Fibroblast of skin of back (primary cell): ENCODE measurements at places on chromosomes 12 and 14.

DNA sequence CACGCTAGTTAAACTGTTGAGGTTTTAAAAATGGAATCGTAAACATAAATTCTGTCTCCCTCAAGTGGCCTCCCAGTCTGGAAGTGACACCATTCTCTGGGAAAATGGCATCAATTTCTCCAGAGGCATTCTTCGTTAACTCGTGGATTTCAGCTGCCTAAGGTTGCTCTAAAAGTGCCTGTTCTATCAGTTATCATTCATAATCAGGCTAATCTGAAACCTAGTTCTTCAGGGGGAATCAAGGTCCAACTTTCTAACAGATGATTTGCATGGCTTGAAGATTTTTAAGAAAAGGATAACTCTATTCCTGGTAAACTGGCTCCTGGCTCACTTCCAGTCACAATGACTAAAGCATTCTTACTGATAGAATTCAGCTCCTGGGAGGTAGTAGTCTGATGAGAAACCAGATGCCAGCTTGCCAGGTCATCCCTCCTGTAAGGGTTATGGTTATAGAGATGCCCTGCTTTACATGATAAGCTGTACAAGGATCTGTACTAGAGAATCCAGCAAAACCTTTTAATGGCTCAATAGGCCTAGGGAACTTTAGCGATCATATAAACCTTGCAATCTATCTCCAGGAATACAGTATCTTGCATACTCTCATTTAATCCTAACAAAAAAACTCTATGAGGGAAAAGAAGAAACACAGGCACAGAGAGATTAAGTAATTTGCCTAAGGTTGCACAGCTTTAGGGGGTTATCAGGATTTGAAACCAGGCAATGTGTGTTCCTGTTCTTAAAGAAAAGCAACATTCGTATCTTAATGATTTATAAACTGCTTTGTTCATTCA, 1.5 kb downstream of the L3HYPDH start:
- peak; percentile 95 for DNase-seq

DNA sequence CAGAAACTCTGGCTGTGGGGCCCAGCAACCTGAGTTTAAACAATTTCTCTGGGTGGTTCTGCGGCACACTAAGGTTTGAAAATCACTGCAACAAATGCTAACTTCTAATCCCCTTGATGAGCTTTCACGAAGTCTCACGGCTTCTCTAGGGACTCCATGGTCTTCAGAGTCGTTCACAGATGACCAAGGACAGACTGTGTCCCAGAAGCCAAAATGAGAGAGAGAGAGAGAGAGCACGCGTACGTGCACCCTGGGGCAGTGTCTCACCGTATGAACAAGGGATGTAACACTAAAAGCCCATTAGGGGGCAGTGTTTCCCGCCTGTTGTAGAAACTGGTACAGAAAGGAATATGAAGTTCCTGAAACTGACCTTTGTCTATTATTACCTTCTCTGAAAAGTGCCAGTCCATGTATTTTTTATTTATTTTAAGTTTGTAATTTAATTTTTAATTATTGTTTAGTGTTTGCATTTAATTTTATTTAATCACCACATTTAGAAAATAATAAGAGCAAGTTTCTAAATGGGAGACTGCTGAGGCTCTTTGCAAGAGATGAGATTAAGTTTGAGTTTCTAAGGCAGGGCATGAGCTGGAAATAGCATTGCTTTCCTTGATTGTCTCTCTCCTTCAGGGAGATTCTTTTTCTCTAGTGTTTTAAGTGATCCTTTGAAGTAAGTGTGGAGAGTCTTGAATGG, 3.4 kb downstream of the APOLD1 start:
- peak; percentile 82 for DNase-seq

GRCh38 chr12:124992874-124993625, 395 bp upstream of the BRI3BP start:
- DNase-seq: peak; percentile 36

- DNase-seq: peak; percentile 89
Observed at GRCh38 chr14:77041881-77042545, 13.5 kb upstream of the IRF2BPL start.

GRCh38 chr12:9388379-9388778, 180.2 kb upstream of the PZP start:
- DNase-seq: no peak

DNA sequence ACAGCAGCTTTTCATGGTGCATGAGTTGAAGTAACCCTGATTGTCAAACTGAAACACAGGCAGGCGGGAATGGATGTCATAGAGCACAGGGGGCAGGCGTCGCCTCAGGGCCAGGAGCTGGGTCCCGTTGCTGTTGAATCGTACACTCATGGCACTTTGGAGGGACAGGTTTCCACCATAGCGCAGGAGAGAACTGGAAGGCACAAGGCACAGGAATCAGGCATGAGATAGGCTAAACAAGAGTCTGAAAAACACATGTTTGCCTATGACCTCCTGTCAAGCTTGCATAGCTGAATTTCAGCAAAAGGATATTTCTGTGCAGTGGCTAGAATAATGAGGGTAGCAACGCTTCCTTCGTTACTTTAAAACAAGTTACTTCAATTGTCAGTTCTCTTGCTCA, 61.2 kb downstream of the DCAF5 start:
- DNase-seq: no peak

- DNase-seq: no peak
Observed at GRCh38 chr12:53074999-53075370, 4.2 kb downstream of the SPRYD3 start.

DNA sequence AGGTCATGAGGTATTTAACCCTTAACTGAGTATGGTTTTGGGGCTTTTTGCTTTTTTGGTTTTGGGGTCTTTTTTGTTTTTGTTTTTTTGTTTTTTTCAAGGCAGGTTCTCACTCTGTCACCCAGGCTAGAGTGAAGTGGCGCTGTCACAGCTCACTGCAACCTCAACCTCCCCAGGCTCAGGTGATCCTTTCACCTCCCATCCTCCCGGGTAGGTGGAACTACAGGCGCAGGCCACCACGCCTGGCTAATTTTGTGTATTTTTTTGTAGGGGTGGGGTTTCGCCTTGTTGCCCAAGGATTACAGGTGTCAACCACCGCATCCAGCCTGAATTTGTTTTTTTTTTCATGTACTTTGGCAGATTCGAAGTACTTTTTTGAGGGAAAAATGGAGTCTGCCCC, 19.9 kb downstream of the RAP1B start:
- DNase-seq: no peak

- DNase-seq: no peak
Observed at GRCh38 chr14:81303258-81303935, 82.6 kb upstream of the GTF2A1 start.

DNA sequence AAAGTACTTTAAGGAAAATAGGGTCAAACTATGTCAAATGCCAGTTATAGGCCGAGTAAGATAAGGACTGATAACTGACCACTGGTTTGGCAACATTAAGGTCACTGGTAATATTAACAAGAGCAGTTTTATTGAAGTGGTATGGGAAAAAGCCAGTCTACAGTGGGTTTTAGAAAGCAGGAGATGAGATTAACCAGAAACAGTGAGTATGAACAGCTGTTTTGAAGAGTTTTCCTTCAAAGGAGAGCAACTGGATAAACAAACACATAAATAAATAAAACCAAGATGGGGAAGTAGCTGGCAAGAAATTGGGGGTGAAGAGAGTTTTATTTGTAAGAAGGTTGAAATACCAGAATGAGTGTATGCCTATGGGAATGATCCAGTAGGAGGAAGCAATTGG, 30.3 kb downstream of the KITLG start:
- no peak for DNase-seq

- no peak for DNase-seq
Observed at GRCh38 chr12:80659512-80660063, 47.8 kb upstream of the MYF6 start.

- DNase-seq: peak; percentile 78
Observed at GRCh38 chr14:75310295-75311111, 31.9 kb downstream of the FOS start.

DNA sequence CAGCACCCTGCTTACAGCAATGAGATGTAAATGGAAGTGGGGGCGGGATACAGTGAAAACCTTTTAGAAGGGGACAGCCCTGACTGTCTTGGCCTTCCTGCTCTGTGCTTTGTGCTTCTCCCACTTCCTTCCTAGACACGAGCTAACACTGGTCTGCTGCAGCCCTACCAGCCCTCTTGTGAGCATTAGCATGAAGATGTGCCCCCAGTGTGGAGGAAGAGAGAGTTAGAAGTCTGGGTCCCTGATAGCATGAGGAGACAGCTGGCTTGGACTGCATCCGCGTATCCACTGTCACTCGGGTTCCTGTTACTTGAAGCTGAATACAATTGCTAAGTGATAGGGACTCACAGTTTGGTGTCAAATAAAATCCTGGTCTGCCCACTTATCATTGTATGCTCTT, 248.1 kb upstream of the SOX5 start:
- no peak for DNase-seq

DNA sequence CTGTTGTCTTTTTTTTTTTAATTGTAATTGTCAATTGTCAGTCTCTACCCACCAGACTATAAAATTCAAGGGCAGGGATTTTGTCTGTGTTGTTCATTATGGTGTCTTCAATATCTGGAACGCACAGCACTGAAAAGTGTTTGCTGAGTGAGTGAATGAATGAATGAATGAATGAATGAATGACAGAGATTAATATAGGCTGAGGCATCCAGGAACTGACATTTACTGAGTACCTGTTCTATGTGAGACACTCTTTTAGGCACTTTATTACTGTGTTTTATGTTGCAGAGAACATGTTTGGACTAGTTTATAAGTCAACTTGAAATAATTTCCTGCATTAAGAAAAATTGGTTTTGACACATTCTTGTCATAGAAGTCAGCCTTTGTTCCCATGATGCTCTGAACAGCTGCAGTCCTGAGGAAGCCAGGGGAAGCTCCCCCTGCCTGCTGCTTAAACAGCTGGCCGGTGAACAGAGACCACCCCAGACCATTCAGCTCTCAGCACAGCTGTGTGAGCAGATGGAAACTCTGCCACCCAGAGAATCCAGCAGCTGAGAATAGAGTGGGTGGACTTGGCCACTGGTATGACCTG, 160.7 kb upstream of the CCND2 start:
- DNase-seq: peak; percentile 32

DNA sequence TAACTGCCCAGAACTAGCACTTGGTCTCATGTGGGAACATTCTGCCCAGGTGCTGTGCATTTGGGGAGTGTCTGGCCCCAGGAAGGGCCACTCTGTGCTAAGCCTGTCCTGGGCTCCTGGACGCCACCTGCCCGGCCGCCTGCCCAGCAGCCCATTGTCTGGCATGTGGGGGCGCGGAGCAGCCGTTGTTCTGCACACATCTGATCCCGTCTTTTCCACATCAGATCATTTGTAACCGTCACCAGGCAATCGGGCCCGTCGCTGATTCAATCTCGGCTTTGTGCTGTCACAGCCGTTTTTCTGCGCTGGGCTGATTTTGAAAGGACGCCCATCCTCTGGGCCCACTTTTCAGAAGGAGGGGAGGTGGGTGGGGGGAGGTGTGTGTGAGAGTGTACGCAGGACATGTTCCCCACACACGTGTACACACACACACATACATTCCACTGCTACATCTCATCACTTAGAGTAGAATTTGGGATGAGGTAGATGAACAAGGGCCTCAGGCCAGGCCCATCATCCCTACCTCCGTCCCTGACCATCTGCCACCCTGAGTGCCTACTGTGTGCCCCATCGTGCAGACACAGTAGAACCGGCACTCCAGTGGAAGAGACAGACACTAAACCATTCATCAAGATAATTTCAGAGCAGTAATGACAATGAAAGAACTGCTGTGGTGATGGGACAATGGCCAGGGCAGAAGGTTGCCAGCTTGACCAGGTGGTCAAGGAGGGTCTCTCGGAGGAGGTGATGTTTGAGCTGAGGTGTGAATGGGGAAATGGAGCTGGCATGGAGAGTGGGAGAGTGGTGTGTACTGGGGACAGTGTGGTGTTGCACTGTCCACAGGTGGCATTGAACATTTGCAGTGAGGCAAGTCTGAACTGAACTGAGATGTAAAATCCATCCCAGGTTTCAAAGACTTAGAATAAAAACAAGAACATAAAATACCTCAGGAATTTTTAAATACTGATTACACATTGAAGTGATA, 19.0 kb downstream of the FAM222A start:
- no peak for DNase-seq

GRCh38 chr14:91692075-91692474, 39.8 kb downstream of the CATSPERB start:
- no peak for DNase-seq

DNA sequence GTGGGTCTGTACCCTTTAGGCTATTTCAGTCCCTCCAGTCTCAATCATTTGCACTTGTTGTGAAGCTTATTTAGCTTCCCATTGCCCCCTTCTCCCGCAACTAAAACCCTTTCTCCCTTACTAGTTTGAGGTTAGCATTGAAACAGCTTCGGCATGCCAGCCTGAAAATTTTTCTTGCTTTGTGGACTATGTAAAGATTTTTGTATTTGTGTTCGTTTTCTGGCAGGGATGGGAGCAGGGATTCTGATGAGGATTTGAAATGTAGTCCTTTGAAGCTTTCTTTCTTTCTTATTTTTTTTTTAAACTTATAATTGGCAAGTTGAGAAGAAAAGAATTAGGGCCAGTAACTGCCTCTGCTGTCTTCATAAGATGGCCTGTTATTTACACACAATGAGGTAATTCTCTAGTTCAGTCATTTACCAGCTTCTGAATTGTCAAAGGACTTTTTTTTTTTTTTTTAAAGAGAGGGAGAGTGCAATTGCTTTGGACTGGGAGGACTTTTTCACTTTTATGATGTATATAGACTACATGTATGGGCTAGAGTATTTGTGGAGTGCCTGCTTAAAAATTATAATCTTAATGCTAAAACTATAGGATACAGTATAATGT, 29.0 kb downstream of the PALS1 start:
- DNase-seq: no peak

GRCh38 chr14:101186544-101186943, 283.0 kb upstream of the RTL1 start:
- no peak for DNase-seq

GRCh38 chr12:10673659-10674384, at the start of gene STYK1:
Gene STYK1 (minus strand): TSS chr12:10674052. CDS start chr12:10634618, 39,434 bp downstream.
- peak; percentile 33 for DNase-seq

DNA sequence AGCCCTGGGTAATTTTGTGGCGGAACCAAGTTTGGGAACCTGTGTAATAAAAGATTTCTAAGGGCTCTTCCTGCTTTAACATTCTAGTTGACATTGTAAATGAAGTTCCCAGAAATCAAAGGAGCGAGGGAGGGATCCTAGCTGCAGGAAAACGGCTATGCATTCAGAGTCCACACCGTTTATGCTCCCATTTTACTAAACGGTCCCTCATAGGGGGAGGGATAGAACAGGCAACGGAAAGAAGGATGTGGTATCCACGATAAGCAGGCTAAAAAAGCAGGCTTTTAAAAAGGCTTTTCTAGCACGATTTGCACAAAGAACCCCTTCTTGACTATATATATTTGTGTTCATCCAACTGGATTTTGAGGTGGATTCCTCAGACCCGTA, 559 bp downstream of the SYNJ2BP start:
- peak; percentile 18 for DNase-seq

DNA sequence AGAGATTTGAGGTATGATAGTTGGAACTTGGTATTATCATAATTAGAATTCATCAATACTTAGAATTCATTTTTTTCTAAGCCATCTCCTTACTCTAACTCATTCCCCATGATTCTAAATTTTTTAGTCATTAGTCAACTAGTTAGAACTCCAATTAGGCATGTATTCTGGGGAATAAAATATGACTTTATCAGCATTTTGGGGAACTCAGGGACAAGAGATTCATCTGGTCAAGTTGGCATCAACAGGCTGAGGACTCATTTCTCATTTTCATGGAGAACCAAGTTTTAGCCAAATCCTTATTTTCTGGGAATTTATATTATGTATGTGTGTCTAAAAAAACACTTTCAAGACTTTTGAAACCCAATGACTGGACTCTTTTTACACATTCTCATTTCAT, 29.2 kb downstream of the DIP2B start:
- peak; percentile 55 for DNase-seq

- DNase-seq: no peak
Observed at GRCh38 chr12:14396071-14396470, 30.6 kb downstream of the ATF7IP start.
